ENCODE measurements at places on chromosomes 7 and 10.

GRCh38 chr7:47179812-47180515 lies 401.9 kb downstream of the TNS3 start:
- peak; percentile 90 for DNase-seq

DNA sequence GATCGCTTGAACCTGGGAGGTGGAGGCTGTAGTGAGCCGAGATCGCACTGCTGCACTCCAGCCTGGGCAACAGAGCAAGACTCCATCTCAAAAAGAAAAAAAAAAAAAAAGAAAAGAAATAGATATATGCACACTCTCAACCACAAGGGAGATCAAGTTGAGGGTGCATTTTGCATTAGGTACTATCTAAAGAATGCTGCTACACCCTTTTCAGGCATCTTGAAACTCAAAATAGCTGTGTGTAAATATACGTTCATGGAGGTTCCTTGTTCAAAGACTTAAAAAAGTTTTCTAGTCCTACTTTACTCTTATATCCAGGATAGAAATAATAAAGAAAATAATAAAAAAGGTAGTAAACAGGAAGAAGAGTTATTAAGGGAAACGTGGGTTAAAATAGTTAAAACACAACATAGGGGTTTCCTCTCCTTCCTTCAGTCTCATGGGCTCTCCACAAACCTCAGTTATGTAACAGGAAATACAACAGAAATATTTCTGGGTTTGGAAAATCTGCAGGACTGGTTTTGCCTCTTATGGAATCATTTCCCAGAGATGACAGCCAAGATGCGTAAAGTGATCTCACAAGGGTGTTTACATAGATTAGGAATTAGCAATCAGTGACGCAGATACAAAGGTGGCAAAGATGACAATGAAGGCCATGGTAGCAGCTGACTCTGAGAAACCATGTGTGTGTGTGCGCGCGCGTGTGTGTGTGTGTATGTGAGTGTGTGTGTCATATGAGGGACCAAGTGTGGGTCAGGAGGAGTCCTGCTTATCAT lies 15.1 kb downstream of the STEAP4 start:
- DNase-seq, result no peak

DNA sequence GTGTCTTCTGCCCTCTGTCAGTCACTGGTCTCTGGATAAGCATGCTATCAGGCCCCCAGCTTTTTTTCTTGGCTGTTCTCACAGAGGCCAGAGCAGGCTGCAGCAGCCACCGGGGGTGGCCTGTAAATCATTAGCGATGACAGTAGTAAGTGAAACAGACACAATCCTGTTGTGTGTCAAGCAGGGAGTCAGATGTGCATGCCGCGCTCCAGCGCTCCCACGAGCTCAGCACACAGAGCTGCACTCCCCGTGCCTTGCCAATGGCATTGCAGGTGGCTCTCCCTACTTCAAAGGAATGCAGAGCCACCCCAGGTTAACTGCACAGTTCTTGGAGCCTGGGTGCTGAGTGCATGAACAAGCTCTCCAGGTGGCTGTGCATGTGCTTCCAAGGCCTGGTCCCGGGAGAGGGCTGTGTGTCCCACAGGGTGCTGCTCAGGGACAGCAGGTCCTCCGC lies 226.1 kb downstream of the GLRX3 start:
- no peak for DNase-seq

DNA sequence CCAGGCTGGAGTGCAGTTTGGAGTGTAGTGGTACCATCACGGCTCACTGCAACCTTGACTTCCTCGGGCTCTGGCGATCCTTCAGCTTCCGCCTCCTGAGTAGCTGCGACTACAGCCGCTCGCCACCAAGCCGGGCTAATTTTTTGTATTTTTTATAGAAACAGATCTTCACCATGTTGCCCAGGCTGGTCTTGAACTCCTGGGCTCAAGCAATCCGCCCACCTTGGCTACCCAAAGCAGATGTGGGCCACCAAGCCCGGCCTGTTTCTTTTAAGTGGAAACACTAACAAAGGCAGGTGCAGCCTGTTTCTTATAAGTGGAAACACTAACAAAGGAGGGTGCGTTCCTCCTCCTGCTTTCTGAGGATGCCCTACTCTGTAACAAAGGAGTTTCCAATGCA lies 18.2 kb downstream of the PRF1 start:
- no peak for DNase-seq

- no peak for DNase-seq
These were observed 273.7 kb downstream of the CCDC3 start for GRCh38 chr10:12727832-12728215.

DNA sequence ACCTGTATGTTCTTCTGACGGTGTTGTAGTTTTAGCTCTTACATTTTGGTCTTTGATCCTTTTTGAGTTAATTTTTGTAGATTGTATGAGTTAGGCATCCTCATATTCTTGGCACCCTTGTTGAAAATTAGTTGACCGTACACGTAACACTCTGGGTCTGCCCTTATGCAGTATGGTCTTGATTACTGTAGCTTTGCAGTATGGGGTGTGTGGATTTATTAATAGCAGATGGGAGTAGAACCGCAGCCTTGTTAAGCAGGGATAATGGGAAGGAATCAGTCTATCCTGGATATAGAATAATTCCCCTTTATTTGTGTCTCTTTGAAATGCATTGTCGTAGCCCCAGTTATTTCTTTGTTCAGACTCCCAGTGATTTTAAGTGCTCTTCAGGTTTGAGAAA lies 95.5 kb downstream of the UBE3C start:
- no peak for DNase-seq

DNA sequence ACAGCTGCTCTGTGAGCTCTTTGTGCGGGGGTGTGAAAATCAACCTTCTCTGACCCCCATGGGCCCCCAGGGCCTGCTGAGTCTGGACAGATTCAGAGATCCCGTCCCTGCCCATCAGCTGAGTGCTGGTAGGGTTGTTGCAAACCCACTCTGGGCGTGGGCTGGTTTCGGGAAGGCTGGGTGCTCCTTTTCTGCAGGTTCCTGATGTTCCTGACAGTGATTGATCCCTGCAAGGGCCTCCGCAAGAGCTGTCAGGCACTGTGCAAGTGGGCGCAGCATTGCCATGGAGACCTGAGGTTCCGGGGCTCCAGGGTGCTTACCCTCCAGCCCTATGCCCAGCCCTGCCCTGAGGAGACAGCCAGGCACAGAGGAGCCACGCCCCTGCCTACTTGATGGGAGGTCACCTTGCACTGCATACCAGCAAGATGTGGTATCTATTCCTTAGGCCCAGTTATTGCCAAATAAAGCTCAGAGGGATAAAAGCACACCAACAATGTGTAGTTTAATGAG lies 44.3 kb upstream of the INPP5A start:
- DNase-seq, result no peak

DNA sequence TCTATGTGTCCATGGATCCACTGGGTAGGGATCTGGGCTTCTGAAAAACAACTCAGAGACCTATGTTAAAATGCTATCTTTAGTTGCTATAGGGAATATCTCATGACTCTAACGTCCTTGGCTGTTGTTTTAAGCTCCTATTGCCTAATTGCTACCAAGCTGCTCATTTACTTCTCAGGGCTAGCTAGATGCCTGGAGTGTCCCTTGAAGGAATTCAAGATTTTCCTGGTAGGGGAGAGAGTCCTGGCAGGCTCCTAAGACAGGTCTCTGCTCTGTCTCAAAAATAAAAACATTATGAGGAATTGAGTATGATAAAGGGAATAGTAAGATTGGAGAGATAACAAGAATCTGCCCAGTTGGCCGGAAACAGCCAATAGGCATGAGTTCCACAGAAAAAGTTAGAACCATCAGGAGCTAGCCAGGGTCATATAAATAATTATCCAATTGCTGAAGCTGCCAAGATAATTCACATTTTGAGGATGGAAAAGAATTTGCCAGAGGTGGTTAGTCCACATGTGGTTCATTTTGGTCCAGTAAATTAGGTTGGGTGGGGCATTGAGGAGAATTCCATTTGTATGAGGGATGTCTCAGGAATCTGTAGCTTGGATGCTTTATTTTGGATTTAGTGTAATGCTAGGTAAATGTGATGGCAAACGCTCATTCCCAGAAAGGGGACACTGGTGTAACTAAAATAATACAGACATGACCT lies 362.7 kb upstream of the VSTM2A start:
- DNase-seq, result no peak

DNA sequence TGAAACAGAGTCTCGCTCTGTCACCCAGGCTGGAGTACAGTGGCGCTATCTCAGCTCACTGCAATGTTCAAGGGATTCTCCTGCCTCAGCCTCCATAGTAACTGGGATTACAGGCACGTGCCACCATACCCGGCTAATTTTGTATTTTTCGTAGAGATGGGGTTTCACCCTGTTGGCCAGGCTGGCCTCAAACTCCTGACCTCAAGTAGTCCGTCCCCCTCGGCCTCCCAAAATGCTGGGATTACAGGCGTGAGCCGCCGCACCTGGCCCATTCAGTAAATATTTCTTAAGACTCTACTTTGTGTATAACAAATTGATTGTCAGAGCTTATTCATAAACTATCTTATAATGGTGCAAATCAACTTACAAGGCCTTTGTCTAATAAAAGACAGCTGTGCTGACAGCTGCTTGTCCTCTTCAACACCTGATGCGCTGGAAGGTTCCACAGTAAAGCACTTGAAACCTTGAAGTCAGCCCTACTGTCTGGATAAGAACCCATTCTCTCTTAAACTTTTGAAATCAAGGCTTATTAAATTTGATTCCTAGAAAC lies 14.7 kb downstream of the ECHDC3 start:
- DNase-seq, result no peak

- no peak for DNase-seq
These were observed 58.2 kb downstream of the RBM33 start for GRCh38 chr7:155702616-155703015.

DNA sequence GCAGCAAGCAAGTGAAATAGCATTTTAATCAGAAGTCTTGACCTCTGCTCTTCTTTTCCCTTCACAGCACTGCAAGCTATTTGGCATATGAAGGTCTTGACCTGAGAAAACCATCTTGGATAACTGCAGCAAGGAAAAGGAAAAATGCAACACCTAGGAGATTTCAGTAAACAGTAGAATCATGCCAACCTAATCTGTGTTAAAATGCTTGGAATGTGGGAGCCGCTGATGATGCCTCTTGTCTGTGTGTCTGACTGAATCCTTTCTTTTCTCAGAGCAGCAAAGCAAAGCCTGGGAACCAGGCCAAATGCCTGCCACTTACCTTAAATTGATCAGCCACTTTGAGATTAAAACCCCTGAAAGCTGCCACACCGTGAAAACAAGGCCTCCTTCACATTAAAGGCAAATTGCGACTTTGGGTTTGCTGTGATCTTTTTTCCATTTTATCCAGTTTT lies 80.4 kb upstream of the CDK6 start:
- DNase-seq, result no peak

DNA sequence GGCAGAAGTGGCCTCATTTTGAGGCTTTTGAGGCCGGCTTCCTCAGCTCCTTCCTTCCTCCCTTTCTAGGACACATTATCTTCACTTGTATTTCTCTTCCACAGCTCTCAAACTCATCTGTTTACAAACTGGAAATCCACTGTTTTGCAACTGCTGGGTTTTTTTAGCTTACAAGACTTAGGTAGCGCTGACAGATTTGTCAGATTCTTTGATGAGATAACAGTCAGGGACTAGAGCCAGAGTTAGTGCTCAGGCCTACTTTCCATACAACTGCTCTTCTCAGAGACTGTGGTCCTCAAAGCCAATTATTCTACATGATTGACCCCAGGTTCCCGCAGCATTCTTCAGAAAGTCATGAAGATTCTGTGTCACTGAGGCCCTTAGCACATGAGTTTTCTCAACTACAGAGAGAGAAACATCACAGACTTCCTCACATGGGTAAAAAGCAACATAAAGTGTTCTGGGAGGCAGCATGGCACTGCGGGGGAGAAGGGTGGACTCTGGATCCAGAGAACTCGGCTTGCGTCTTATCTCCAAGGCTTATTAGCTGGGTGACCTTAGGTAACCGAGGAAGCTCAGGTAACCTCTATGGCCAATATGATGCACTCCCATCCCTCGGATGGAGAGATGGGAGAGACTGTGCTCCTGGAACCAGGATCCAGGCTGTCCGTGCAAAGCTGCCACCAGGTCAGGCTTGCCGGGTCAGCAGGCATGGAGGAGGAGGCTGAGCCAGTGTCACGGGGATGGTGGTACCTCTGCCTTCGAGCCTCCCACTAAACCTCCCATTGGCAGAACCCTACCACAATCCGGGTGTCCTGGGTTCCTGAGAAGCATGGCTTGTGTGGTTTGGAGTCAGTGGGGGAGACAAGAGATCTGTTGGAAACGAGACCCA lies 10.5 kb downstream of the DDC start:
- DNase-seq, result no peak

- peak; percentile 11 for DNase-seq
These were observed 227.2 kb downstream of the CCDC3 start for GRCh38 chr10:12774204-12774894.

GRCh38 chr10:108556186-108556585 lies 1367.1 kb downstream of the XPNPEP1 start:
- DNase-seq, result no peak

DNA sequence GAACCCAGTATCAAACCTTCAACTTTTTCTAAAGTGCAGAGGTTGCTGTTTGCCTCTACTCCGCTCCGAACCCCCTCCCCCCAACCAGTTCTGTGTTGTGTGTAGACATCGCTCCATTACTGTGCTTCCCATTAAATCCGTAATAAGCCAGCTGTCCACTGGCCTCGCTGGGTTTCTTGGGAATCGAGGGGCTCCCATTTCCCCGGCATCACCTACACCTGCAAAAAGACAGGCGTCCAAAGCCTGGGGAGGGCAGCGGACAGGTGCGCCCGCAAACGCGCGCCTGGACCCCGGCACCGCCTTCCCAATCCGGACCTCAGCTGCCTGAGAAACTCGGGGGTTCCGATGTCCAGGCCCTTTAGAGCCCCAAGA lies 631 bp downstream of the RTKN2 start:
- no peak for DNase-seq

GRCh38 chr10:60237977-60238758 lies 151.5 kb downstream of the ANK3 start:
- DNase-seq, result peak; percentile 75

GRCh38 chr10:103605359-103606096 lies 112.0 kb downstream of the NEURL1 start:
- peak; percentile 53 for DNase-seq

DNA sequence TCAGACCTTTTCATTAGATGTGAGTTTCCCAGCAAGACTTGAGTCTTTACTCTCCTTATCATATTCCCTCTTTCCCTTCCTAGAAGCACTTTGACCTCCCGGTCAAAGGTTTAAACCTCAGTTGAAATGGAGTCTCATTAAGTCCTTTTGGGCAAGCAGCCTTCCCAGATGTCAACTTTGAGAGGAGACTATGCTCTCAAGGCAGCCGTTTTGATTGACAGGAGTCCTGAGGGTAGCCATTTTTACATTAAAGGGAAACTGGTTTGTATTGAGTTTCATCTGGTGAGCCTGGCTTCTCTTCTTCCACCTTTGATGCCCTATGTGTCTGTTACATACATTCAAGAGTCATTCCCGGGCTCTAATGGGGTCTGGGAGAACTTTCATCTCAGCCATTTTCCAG lies 685.1 kb downstream of the LRMDA start:
- no peak for DNase-seq

DNA sequence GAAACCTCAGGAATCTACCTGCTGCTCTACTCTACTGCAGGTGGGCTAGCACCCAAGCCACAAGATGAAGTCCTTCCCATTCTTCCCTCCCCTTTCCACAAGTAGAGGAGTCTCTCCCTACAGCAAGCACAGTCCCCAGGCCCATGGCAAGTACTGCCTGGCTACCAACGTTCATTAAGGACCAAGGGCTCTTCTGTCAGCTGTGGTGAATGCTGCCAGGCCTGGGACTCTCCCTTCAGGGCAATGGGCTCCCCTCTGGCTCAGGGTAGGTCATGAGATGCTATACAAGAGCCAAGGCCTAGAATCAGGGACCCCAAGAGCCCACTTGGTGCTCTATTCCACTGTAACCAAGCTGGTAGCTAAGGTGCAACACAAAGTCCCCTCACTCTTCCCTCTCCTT lies 39.8 kb downstream of the SNX13 start:
- no peak for DNase-seq

Data from NAMALWA (cell line).